ENCODE measurements at places on chromosomes 16 and 17.

DNA sequence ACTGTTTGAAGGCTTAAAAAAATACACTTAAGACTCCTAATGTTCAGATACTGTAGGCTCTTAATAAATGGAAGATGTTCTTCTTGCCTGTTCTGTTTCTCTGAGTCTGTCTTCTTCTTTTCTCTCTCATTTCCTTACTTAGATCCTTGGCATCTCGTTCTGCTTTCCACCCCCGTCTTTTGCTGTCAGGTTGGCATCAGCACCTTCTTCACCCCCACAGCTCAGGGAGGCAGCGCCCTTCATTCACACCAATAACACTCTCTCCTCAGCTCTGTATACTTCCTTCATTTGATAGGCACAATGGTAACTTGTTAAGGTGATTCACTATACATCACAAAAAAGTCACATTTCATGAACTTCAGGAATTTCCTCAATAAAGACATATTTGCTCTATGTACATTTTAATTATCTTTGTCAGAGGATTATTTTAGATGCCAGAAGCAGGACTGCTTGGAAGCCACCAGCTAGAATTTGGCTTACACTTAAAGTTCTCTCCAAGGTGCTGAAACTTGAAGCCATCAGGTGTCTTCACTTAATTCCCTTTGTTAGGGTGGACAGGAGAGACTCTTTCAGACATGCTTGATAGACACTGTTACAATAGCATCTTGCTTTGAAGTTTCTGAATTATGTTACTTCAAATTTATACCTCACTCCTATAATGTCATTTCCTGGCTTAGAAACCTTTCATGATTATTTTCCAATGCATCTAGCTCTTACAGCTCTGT lies 670.1 kb upstream of the C16orf82 start:
- DNase-seq, result no peak

DNA sequence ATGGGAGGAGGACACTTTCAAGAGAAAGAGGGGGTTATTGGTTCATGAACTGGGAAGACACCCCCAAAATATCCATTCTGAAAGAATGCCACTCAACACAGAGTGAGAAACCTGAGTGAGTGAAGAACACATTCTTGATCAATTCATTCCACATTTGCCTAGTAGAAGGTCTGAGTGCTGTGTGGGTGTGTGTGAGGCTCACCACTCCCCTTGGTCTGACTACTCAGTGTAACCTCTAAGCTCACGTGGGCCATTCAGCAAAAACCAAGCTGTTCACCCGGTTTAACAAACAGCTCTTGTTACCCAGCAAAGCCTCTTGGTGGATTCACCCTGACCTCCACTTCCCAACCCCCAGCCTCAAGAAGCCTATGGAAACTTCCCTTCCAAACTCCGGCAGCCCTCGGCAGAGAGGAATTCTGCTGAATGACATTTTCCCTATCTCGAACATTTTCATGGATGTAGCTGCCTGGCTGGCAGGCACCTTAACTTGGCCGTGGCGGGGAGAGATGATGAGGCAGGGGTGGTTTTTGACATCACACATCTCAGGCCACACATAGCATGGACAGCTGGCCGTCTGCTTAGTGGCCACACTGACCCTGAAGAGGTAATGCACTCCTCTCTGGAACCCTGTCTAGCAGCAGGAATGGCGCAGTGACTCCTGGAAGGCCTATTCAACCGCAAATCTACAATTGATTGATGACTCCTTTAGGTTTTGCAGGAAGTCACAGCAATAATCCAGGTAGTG lies 11.6 kb downstream of the ST6GALNAC1 start:
- peak; percentile 39 for DNase-seq

GRCh38 chr17:56902348-56902747 lies 11.5 kb downstream of the TRIM25 start:
- no peak for DNase-seq

- DNase-seq, result peak; percentile 75
Measured at GRCh38 chr17:8745586-8746500, 1.2 kb upstream of the CCDC42 start.

DNA sequence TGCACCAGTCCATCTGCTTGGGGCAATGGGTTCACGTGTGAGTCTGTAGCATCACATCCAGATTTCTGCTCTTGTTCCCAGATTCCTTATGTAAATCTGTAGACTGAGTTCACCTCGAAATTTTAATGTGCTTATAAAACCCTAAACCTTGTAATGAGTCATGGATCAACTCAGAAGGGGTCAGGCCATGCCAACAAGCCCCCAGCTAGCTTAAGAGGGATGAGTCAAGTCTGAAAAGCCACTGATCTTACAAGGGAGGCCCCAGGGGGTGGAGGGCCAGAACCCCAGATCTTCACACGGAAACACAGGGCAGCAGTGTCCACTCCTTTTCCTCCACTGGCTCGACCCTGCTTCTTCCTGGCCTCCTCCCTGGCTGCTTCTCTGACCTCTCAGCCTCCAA lies 399.1 kb upstream of the CDH5 start:
- no peak for DNase-seq
